ENCODE measurements at places on chromosomes 6 and 20.

DNA sequence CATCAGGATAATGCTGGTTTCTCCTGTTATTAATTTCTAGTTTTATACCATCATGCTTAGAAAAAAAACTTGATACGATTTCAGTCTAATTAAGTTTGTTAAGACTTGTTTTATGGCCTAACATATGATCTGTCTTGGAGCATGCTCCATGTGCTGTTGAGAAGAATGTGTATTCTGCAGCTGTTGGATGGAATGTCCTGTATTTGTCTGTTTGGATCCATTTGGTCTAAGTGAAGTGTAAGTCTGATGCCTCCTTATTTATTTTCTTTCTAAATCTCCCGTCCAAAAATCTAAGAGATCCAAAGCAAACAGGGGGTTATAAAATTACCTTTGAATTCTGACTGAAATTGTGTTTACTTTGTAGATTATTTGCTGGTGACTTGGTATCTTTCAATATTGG is 30.0 kb upstream of the PRND start:
- no peak for DNase-seq

DNA sequence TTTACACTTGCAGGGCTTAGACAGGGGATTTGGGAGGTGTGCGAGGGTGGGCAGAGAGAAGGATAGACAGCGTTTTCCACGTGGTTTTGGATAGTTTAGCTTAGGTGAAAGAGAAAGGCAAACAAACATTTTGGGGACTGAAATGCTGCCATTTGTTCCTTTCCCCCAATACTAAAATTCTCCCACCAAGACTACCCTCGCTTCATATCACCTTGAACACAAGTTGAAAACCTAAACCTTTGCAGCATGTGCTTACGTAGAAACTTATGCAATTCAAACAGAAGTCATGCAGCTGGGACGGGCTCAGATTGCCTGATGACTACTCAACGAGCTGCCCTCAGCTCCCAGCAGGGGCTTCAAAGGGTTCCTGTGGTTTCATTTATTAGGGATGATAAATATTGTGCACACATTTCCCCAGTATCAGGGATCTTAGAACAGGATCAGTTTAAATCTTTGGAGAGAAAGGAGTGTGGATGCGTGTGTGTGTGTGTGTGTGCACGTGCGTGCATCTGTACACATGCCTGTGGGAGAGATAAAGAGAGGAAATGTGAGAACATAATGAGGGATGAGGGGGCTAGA is 77.3 kb downstream of the SLC22A23 start:
- DNase-seq: no peak

DNA sequence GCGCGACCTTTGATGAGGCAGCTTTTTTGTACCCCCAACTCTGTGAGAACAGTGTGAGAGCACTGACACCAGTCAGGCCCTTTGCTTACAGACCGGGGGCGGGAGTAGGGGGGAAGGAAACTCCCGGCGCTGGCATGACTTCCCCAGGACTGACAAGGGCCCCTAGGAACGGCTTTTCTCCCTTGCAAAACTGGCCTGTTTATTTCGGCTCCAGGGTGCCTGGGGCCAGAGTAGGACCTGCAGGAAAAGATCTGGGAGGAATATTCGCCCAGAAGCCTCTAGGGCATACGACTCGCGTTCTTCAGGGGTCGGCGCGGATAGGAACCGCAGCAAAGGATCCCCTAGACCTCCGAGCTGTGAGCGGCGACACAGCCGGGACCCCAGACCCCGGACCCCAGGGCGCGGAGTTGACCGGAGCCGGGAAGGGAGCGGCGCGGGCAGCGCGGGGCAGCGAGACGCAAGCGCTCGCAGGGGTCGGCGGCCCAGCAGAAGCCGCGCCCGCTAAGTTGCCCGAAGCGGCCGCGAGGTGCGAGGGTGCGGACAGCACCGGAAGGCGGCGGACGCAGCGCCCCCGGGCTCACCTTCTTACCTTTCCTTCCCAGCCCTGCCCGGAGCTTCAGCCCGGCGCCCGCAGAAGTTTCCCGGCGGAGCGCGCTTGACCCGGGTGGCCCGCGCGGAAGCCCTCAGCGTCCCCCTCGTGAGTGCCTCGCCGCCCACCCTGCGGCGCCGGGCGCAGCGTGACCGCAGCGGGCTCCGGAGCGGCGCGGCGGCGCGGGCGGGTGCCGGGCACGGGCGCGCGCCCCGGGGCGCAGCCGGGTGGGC is at the start of gene POPDC3:
TSS of gene POPDC3 (minus strand) at position 771 of the 822 bp plus-strand sequence. CDS start 18,105 bp downstream, outside the sequence.
- no peak for DNase-seq

DNA sequence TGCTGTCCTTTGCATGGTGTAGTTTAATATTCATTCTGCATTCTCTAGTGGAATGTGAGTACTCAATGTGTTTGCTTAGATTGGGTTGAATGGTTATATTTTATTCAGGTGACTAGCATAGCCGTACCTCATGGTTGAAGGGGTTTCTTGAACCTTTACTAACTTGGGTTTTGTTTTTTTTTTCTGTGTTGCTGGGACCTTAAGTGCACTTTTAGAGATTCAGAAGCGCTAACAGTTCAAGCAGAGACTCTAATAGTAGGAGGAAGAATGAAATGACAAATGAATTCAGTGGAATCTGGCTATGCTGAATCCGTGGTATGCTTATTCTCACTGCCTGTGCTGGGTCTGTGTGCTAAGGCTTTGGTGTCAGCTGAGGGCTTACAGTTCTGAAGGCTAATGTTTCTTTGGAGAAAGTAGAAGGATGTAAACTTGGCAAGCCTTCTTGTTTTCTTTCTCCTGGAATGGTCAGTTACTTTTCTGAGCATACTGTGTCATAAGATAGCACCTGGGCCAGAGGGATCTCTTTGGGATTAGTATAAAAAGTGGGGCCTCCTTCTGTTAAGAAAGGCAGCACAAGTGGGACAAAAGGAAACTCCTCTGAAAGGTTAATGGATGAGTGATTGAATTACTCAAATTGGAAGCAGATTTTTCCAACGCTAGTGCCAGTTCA is 28.7 kb downstream of the RNF144B start:
- no peak for DNase-seq

GRCh38 chr6:150247803-150248202 is 105.0 kb downstream of the PPP1R14C start:
- no peak for DNase-seq

GRCh38 chr6:63573899-63574553 is 1.7 kb downstream of the LOC128125822 start:
- DNase-seq: peak; percentile 29

GRCh38 chr6:142783499-142783898 is 161.5 kb downstream of the HIVEP2 start:
- no peak for DNase-seq

GRCh38 chr6:126307849-126308248 is 32.1 kb upstream of the CENPW start:
- no peak for DNase-seq

DNA sequence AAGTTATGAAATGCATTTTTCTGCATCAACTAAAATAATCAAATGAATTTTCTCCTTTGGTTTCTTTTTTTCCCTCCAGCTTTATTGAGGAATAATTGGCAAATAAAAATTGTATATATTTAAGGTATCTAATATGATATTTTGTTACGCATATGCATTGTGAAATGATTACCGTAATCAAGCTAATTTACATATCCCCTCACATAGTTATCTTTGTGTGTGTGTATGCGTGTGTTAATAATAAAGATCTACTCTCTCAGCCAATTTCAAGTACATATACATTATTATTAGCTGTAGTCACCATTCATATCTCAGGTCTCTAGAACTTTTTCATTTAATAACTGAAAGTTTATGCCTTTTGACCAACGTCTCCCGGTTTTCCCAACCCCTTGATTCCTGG is 61.1 kb downstream of the SYCP2L start:
- no peak for DNase-seq

DNA sequence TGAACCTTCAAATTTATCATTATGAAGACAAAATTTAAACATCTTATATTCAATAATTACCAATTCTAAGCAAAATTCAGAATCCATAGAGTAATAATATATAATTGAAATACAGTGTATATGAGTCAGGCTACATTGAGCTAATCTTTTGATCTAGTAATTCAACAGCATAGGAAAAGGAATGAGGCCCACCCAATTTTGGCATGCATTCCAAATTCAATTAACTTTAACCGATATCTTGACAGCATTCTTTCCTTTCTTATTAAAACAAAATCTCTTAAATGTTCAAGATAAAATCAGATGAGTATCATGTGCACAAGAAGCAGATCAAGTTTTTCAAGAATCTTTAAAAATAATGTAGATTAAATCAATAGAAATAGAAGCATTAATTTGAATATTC is 132.9 kb upstream of the QKI start:
- no peak for DNase-seq

GRCh38 chr6:108159981-108160380 is 5.8 kb upstream of the NR2E1 start:
- DNase-seq: no peak

DNA sequence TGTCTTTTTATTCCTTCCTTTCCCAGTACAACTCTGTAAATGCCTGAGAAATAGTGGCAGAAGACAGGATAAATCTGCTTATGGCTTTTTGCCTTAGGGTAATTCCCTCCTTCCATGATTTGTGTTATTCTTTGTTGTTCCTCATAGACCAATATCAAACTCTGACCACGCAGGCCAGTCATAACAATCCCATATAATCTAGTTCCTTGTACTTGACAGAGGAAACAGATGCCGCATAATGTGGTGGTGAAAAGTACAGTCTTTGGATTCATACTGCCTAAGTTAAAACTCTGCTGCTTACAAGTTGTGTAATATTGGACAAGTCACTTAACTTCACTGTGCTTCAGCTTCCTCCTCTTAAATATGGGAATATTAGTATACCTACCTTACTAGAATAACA is 8.2 kb upstream of the BAG2 start:
- no peak for DNase-seq

GRCh38 chr6:37916675-37917074 is 97.1 kb downstream of the ZFAND3 start:
- no peak for DNase-seq

DNA sequence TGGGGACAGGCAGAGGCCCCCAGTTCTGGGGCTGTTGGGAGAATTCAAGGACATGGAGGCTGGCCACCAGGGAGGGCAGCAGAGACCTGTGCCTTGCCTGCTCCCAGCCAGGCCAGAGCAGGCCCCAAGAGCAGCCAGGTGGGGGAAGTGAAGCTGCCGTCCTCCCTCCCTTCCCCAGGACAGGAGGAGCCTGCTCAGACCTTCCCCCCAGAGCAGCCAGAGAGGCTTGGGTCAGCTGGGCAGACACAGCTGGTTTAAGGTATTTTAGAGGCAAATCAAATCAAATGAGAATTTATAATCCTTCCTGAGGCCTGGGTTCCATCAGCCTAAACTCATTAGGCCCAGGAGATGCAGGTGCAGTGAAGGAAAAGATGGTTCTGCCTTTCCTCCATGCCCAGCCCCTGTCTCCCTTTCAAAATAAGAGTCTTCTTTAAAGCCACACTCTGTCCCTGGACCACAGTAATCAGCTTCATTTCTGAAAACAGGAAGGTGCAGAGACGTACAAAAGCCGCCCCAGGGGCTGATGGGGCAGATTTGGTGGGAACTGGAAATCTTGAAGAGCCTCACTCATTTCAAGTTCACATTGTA is 21.7 kb downstream of the BMP7 start:
- DNase-seq: no peak

DNA sequence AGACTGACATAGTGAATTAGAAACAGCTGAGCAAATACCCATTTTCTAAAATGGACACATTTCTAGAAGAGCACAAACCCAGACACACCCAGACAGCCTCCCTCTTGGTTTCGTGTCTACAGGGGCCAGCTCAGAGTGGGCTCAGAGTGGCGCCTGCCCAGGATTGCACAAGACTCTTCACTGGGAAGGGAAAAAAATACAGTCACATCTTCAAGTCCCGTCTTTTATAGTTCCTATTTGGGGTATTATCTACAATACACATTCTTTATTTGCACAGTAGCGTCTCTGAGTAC is 246.1 kb upstream of the AFDN start:
- no peak for DNase-seq

DNA sequence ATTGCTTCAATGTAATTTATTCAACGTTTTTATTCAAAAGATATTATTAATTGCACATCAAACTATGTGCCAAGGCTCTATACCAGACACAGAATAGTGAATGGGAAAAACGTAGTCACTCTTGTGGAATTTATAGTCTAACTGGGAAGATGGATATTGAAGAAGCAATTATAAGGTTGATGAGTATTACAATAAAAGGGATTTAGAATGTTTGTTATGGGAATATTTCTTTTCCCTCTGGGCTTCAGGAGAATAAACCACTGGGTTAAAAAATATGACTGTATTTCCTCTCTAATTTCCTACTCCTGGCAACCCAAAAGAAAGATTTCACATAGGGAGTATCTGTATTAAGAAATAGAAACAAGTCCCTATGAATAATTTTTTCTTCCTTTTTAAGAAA is 25.1 kb upstream of the UTRN start:
- no peak for DNase-seq

- no peak for DNase-seq
Measured at GRCh38 chr6:7143476-7143974, 35.8 kb downstream of the RREB1 start.

DNA sequence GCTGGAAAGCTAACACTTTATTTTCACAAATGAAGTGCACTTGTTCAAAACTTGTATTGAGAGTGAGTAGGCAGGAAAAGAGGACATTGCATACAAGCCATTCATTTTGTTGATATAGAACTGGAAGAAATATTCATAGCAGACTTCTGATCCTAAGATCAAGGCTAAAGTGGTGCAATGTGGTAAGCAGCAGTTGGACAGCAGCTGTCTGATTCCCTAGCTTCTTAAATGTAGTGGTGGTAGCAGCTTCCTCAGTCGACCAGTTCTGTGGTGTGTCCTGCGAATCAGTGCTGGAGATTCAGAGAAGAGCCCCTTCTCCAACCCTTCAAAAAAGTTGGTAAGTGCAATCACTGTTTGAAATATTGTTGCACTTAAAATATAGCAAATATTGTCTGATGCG is 281.7 kb upstream of the GJE1 start:
- DNase-seq: no peak

GRCh38 chr6:133756078-133756695 is 132.7 kb upstream of the TCF21 start:
- DNase-seq: no peak

- DNase-seq: no peak
Measured at GRCh38 chr6:139395891-139396301, 21.4 kb upstream of the CITED2 start.

DNA sequence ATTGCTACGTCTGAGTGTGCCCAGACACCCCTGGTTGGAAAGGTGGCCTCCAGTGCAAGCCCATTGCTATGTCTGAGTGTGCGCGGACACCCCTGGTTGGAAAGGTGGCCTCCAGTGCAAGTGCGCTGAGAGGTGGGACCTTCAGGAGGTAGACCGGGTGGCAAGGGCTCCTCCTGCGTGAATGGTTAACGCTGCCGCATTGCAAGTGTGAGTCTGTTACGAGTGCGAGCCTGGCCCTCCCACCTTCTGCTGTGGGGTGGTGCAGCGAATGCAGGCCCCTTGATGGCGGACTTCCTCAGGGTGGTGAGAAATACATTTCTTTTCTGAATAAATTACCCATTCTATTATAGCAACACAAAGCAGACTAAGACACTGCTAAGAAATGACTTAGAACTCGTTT is 208.8 kb downstream of the DLL1 start:
- no peak for DNase-seq

DNA sequence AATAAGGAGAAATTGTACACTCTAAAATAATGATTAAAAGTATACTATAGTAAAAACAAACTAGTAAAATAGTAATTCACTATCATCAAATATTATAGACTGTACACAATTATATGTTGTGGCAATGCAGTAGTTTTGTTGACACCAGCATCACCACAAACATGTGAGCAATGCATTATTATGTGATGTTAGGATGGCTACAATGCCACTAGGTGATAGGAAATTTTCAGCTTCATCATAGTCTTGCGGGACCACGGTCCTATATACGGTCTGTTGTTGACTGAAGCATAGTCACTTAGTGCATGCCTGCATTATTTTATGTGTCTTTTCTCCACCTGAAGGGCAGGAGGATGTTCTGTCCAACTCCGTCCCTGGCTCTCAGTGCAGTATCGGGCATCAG is 104.8 kb upstream of the NEDD9 start:
- DNase-seq: no peak

Data from activated T-cell treated with anti-CD3 and anti-CD28 coated beads for 4 hours (primary cell).